ENCODE measurements at places on chromosomes 4 and X.

DNA sequence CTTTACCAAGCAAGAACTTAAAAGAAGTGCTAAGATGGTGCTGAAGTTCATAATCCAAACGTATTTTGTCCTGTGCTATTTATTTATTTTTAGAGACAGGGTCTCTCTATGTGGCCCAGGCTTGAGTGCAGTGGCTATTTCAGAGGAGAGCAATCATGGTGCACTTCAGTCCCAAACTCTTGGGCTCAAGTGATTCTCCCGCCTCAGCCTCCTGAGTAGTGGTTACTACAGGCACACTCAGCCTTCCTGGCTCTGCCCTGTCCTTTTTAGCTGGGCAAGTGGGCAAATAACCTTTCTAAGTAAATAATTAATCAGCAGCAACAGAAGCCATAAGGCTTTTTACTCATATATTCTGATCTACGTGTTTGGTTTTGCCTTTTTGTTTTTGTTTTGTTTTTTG lies 2.6 kb downstream of the NSD2 start:
- DNase-seq = no peak

- DNase-seq = peak; percentile 1
Measured at GRCh38 chr4:34953145-34953799, 1291.0 kb downstream of the ARAP2 start.

DNA sequence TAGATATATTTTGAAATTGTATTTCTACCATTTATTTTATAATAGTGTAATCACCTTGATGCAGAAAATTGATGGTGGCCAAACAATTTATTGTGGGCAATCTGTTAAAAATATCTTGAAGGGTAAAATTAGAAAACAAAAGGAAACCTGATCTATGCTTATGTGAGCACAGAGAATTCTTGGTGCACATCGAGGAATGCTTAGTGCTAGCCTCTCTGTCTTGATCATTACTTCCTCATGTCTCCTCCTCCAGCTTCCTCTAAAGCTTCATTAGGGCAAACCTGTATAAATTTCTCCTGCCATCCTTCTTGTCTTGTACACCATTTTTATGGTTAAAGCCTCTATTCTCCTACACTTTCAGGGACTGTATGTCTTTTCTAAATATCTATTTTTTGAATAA lies 725.8 kb downstream of the RAPGEF2 start:
- DNase-seq = no peak

DNA sequence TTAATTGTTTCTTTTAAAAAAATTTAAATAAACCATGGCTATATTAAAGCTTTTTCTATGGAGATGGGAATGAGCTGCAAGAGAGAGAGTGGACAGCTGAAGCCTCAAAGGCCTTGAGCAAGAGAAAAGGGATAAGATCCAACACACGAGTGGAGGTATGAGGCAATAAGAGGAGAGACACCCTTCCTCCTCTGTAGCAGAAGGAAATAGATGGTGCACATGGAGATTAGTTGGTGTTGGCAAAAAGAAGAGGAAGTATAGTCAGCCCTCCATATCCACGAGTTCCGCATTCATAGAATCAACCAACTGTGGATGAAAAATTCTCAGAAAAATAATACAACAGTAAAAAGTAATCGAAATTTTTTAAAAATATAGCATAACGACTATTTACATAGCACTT lies 3.2 kb downstream of the CXorf38 start:
- peak; percentile 49 for DNase-seq

DNA sequence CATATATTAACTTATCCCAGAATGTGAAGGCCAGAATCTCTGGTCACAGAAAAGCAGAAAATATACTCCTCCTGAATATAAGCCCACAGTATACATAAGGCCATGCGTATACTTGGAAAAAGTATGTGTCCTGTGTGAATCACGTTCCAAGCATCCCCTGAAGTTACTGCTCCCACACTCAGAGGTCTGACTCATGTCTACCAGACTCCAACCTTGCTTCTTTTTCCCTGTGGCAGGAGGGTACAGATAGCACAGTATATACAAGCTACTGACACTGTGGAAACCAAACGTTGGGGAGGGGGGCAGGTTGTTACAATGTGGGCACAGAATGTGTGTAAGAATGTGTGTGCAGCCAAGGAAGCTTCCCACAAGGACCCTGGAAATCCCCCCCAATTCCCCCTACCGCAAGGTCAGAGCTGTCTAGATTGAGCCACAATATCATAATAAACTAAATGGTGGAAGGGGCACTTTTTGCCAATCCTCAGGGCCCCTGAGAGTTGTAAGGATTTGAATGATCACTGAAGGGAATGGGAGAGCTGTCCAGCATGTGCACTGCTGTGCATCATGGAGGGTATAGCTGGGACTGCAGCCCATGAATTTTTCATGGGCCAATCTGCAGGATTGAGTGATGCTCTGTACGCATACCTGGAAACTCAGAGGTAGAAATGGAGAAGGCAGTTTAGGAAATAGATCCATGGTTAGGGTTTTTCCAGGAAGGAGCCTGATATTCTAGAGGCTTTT lies 7.4 kb upstream of the RELL1 start:
- peak; percentile 71 for DNase-seq
